ENCODE measurements at places on chromosomes 6 and 20. TPM values are rescaled to one million over a fixed set of nuclear protein-coding genes. Genes with fewer than 3 reads are reported as not detected.
A peak's percentile ranks its signal among the peaks of the same experiment; 100 is the strongest.

DNA sequence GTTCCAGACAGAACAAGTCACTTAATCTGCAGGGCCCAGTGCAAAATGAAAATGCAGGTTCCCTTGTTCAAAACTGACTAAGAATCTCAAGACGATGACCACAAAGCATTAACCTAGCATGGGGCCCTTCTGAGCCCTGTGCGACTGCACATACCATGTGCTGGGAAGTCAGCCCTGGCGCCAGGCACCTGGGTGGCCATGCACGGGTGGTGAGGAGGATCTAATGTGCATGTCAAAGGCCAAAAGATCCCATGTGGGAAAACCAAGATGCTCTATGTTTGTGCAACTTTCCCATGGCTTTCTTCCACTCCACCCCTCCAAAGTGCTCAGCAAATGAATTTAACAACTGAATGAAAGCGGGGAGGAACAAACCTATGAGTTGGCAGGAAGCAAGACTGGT, 33.5 kb upstream of the NXT1 start:
- no peak for DNase-seq

GRCh38 chr20:11001764-11002540, 328.2 kb upstream of the JAG1 start:
- DNase-seq, result no peak

- no peak for DNase-seq
Observed at GRCh38 chr20:17657079-17657825, 24.8 kb downstream of the RRBP1 start.

- no peak for DNase-seq
Observed at GRCh38 chr20:2956480-2956879, 83.2 kb downstream of the PTPRA start.

DNA sequence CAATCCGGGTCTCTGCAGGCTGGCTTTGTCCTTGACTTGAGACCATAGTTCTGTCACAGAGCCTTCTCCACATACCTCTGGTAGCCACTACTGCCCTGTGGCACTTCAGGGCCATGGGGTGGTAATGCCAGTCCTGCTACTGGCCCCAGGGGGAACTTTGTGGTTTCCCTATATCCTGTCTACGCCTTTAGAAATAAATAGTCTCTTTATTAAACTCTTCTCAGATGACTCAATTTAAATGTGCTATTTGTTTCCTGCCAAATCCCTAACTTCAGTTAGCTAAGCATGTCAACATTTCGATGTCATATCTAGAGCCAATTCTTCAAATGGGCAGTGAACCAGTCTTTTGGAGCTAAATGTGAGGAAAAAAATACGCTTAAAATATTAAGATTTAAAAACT, 60.1 kb downstream of the SEL1L2 start:
- no peak for DNase-seq

DNA sequence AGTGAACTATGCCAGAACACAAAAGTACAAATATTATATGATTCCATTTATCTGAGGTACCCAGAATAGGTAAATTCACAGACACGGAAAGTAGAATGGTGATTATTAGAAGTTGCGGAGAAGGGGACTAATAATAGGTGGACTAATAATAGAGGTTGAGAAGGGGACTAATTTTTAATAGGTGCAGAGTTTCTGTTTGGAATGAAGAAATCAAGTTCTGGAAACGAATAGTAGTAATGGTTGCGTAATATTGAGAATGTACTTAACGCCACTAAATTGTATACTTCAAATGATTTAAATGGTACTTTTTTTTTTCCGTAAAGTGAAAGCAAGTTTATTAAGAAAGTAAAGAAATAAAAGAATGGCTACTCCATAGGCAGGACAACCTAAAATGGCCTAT, 33.2 kb downstream of the B4GALT5 start:
- no peak for DNase-seq

DNA sequence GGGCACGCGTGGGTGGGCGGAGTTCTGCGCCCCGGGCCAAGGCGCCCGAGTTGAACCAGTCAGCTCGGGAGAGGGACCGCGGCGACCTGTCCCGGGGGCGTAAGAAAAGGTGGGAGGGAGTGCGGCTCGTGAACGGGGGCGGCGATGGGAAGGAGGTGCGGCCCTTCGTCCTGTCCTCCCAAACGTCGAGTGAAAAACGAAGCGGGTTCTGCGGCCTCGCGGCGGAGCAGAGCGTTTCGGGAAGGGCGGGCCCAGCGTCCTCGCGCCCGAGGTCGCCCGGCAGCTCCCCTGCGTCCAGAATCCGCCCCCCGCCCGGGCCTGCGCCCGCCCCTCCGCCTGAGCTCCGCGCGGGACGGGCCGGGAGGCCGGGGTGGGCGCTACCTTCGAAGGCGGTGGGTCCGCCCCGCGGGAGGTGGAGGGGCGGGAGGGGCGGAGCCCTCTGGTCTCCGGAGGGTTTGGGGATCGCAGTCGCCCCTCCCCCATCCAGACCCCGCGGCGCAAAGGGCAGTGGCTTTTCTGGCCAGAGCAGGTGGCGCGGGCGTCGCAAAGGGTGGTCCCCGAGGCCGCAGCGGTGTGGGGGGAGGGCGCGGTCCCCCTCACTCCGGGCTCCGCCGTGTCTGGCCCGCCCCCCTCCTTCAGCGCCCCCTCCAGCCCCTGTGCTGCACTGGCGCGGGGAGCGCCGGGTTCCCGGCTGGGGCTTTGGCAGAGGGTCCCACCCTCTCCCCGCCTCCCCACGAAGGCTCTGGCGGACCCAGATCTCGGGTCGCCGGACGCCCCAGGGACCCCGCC, 838 bp downstream of the STMN3 start:
- peak; percentile 21 for DNase-seq

- DNase-seq, result no peak
Observed at GRCh38 chr20:63556873-63557478, 3.0 kb downstream of the FNDC11 start.

- DNase-seq, result no peak
Observed at GRCh38 chr20:32635764-32636163, 38.0 kb downstream of the C20orf203 start.

DNA sequence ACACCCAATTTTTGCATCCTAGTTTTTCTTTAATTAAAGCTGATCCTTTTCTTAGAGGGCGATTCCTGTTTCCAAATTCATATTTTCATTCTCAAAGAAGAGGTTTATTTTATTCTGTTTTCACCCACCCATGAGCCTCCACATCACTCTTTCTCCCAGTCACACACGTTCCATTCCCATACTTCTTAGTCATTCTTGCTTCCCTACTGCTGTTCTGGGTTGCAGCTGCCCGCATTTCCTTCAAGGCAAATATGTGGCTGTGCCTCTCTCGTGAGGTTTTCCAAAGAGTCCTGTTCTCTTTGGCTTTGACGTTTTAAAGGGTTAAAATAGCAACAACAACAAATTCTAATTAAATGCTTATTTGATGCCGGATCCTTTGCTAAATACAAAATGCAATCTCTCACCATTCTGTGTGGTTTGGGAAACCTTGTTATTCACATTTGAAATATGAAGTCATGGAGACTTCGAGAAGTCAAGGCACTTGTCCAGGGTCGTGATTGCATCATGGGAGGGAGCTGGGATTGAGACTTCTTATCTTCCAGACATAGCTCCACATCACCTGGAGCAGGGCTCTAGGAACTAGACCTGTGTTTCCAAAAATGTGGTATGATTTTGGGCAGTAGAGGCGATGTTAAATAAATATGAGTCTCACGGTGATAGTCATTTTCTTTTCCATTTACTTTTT, 126.6 kb downstream of the DOK5 start:
- DNase-seq, result no peak

DNA sequence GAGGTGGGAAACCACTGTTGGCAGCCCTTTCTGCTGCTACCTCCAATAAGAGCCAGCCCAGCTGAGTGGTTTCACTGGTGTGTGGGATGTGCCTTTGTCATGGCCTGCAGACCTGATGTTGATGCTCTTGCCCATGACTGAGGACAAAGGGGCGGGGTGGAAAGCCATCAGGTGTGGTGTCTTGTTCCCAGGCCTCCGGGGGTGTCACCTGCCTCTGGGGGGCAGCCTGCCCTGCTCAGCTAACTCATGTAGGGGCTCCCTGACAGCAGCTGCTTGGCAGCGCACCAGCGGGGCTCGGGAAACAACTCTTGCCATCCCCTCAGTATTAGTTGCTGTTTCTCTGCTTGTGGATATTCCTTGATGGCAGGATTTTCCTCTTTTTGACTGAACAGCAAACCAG, 91.3 kb downstream of the LYRM2 start:
- no peak for DNase-seq

DNA sequence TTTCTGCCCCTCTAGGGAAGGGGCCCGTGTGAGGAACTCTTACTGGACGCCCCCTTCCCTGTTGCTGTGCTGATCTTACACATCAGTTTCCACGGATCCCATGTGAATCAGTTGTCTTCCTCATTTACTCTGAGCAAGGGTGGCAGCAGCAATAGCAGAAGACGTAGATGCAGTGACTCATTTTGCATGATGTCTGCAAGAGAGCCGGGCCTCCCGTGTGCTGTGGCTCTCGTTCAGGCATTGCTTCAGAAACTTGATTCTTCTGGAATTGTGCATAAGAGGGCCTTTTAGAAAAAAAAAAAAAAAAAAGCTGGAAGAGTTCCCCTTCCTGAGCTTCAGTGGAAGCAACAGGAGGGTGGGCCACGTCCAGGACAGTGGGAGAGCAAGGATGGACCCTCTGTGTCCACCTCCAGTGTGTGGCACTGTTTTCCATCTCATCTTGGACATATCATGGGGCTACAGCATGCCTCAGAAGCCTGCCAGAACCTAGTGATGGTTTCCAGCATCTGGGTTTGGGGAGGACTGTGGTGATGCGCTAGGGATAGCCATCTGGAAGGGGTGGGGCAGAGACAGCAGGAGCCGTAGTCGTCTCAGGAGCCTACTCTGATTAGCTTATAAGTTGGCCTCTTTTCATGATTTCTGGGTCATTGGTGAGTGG, 62.1 kb downstream of the FOXO3 start:
- DNase-seq, result peak; percentile 41

- DNase-seq, result peak; percentile 13
Observed at GRCh38 chr6:39496915-39497314, 174.4 kb upstream of the KCNK16 start.

DNA sequence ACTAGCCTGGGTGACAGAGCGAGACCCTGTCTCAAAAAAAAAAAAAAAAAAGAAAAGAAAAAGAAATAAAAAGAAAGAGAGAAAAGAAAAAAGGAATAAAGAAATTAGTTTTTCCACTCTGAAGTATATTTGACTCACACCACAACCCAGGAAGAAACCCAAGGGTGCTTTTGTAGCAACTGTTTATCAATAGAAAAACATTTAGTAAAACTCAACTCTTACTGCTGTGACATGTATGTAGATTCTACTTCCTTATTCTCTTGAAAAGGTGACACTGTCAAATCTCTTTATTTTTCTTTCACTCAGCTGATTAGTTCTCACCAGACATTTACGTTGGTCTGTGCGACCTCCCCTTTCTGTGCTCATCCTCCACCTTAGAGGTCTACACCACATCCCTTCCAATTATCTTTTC, 99.9 kb upstream of the SHLD1 start:
- no peak for DNase-seq

GRCh38 chr6:93416571-93417420, 2.6 kb downstream of the EPHA7 start:
- peak; percentile 11 for DNase-seq

- no peak for DNase-seq
Observed at GRCh38 chr20:53423587-53424146, 170.0 kb downstream of the ZNF217 start.

- no peak for DNase-seq
Observed at GRCh38 chr20:45958593-45958992, 13.4 kb downstream of the ZNF335 start.

GRCh38 chr20:1198751-1199150, 4.5 kb upstream of the C20orf202 start:
- no peak for DNase-seq

DNA sequence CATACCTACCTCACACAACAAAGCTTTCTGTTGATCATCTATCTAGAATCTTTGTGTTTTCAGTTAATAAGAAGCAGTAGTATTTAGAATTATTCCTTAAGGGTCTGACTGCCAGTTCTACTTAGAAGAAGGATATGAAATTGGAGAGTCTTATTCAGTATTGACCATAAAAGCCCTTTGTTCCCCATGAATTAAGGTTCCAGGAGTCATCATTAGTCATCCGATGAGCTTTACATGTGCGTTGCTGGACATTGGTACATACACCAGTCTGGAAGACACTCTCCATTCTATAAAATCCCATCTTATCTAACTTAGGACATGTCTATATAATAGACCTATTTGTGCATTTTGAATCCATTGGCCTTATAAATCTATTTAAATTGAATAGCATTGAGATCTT, 34.4 kb upstream of the RNF217 start:
- no peak for DNase-seq

DNA sequence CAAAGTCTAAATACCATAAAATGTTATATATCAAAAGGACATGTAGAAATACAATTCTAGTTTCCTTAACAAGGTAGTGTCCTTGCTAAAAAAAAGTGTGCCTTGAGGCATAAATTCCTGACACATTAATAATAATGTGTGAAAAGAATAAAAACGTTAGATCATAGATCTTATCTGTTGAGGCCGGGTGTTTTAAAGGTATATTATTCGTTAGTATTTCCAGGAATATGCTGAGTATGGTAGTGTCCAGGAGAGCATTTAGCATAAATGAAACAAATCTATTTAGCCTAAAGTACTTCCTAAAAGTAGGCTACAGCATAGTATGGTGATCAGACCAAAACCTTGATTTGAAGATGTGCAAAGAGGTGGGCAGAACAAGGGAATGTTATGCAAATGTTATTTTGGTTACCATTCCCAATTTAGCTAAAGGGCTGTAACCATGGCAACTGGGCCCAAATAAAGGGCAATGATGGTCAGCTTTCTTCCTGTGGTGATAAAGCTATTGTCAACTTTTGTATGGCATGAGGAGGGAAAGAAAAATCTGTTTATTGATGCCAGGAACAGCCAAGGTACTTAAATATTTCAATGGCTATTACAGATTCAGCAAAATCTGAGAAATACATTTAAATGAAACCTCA, 18.9 kb downstream of the MKKS start:
- no peak for DNase-seq

GRCh38 chr6:74755778-74756177, 450.1 kb downstream of the COL12A1 start:
- no peak for DNase-seq

DNA sequence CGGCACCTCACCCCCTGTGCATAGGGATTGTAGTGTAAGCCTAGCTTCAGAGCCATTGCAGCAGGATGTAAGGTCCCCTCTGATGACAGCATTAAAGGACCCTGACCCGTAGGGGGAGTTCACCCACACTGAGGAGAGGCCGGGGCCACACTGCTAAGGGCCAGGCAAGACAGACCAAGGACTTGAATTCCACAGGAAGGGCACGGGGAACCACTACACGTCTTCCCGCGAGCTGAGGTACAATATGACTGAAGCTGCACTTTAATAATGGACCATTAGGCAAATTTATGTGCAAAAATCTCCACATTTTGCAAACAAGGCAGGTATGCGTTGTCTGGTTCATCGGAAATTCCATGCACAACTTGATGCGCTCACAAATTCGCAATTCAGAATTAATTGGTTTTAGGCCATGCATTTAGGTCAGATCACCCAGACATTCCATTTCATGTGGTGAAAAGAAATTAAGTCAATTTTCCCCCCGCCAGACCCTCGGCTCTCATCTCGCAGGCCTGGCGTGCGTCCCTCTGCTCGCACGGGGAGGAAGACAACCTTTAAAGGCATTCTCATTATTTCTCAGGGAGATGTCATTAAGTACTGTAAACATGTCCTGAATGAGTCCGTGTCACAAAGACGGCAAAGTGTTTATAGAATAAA, 111.8 kb downstream of the FOXA2 start:
- DNase-seq, result no peak

GRCh38 chr6:131758920-131759319, 48.1 kb upstream of the CTAGE9 start:
- no peak for DNase-seq

Gene EPM2A
- 4.3 TPM for total RNA-seq

Gene KAT14
- 11.6 TPM for total RNA-seq

Gene ATRN
- 22.6 TPM for total RNA-seq

Gene OR2H1
- not detected for total RNA-seq

Gene NRSN1
- total RNA-seq, result 0.12 TPM

Gene SIM1
- total RNA-seq, result not detected

Gene SCUBE3
- 0.09 TPM for total RNA-seq
